ENCODE measurements at places on chromosomes 5 and 9.

- no peak for DNase-seq
Measured at GRCh38 chr5:32339198-32339597, 26.5 kb upstream of the MTMR12 start.

GRCh38 chr9:110168486-110168885, 39.5 kb downstream of the C9orf152 start:
- DNase-seq: no peak

- DNase-seq: no peak
Measured at GRCh38 chr5:23253621-23254198, 253.7 kb upstream of the PRDM9 start.

DNA sequence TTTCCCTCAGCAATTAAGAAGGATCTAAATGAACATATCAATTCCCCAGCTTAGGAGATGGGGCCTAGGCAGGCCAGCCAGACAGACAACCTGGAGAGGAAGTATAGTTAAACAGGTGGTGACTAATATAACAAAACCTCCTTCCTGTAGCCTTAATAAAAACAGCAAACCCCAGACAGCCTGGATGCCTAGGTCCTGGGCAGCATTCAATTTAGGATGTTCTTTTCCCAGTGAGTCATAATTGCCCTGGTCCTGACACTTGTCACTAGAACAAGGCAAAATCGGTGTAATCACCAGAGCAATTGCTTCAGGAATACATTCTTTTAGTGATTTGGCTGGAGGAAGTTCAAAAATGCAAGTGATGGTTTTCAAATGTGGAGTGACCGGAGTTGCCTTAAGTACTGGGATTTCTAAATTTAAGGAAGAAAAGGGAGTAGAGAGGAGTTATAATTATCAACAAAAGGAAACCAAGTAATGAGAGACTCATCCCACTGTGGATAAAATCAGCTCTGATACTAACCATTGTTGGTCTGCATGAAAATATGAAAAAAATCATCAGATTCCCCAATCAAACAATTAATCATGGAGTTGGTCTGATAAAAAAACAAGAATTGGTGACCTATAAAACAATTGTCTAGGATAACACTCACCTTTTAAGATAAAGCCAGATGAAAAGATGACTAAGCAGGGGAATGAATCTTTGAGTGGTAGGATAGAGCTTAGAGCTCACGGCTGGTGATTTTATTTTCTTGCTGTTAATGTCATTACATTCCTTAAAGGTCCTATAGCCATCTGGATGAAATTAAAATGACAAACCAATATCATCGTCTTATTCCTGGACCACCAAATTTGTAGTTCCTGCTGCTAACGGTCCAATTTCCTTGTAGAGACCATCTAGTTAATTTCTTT, 39.0 kb upstream of the TARS1 start:
- no peak for DNase-seq

DNA sequence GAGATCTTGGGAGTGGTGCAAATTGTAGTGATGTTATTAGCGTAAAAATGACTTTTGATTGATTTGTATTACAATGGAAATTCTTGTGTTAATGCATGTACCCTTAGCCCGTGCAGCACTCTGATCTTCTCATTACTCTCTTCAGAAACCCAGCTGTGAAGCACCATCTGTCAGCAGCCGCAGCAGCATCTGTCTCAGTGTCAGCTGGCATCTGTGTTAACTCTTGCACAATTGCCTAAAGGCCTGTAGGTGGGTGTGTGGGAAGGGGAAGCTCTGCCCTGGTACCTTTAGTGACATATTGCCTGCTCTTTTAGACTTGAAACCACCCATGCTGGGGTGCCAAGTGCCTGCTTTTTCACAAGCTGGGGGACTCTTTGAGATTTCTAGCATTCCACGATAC, 101.3 kb downstream of the FBXL7 start:
- DNase-seq: no peak

DNA sequence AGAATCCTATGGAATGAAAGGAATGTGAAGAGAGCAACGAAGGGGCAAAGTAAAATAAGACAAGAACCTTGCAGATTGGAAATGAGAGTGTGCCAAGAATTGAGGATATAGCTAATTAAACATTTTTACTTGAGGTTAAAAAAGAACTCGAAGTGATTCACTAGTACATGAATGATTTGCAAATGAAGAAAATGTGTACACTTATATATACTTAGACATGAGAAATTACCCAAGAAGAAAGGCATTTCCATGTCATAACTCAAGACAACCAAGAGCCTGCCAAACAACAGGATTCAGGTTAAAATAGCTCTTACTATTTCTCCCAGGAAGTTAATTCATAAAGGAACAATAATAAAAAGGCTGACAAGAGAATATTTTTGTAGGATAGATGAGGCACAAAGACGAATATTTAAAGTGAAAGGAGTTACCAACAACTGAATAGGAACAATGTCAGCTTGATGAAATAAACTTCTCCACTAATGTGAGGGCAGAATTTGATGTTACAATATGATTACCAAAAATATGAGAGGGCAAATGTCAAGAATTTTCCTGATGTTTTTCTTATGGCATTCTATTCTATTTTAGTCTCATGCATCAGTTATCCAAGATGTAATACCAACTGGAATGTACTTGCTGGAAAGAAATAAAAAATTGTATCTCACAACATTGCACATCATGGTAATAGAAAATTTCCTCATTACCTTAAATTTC, 18.9 kb upstream of the NPR3 start:
- no peak for DNase-seq

DNA sequence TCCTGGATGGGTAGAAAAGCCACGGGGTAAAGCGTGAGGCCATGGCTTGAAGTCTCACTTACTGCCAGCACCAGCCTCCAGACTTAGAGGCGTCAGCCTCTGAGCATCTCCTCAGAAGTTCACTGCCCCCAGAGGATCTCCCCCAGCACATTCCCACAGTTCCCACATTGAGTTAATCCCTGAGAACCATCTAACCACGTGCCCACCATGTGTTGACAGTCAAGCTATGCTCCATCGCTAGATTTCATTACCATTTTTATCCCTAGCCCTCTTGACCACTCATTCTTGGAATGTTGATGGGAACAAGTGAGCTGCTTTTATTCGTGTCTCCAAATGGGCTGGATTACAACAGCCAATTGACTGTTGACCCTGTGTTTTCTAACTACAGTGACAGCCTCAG, 283.3 kb upstream of the IRX1 start:
- no peak for DNase-seq

DNA sequence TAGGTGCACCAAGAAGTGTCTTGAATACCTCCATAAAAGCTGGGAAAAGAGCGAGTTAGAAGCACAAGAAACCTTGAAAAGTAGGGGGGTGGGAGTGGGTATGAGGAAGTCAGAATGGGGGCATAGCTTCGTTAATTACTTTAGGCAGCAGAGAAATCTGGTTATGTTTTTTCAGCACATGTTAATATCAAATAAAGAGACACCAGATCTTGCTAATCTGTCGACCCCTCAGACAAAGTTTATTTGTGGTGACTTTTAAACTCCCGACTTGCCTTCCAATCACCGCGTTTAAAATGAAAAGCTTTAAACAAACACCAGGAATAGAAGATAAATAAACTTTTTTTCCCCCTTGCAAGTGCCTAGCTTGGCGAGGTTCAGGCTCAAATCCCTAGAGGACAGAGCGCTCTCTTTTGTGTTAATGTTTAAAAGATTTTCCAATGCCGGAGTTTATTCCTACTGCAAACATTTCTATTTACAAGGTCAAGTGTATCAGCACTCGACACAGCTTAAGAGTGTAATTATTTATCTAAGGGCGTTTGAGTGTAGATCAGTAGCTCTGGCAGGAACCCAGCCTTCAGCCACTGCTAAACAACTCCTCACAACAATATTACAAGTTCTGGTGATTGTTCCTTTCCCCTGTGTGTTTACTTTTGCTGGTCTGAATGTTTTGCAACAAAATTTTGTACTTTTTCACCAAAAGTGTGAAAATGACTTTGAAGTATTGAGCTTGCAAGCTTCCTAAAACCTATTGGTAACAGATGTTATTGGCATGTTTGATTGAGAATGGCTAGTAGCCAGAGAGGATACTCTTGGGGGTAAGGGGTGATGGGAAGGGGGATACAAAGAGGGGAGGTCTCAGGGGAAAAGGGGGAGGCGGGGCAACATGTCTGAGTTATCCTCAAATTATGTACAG, 3.8 kb downstream of the GAS1 start:
- peak; percentile 73 for DNase-seq

GRCh38 chr5:129768735-129769134, 20.8 kb downstream of the MINAR2 start:
- DNase-seq: no peak

DNA sequence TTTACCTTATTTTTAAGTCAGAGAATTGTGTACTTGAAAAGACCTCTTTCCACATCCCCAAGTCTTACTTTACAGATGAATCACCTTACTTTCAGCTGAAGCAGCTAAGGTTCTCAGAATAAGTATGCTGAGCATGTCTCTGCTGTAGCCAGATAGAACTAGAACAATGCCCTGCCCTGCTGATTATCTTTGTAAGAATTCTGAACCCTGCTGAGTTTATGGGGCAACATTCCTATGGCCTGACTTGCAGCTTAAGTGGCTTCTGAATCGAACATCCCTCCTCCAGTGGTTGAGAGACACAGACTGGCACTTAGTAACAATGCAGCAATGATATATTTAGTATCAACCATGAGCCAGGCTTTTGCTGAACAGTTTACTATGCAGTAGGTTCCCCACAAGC, 592.0 kb upstream of the WWC1 start:
- DNase-seq: no peak

- DNase-seq: no peak
Measured at GRCh38 chr5:120872297-120872696, 408.2 kb downstream of the PRR16 start.

GRCh38 chr5:96822686-96823459, 15.1 kb upstream of the ERAP1 start:
- no peak for DNase-seq

- no peak for DNase-seq
Measured at GRCh38 chr9:26243726-26244125, 565.5 kb upstream of the TUSC1 start.

GRCh38 chr5:123752552-123753179, 240.7 kb downstream of the CSNK1G3 start:
- no peak for DNase-seq

- no peak for DNase-seq
Measured at GRCh38 chr5:55857247-55857640, 6.1 kb downstream of the IL31RA start.

DNA sequence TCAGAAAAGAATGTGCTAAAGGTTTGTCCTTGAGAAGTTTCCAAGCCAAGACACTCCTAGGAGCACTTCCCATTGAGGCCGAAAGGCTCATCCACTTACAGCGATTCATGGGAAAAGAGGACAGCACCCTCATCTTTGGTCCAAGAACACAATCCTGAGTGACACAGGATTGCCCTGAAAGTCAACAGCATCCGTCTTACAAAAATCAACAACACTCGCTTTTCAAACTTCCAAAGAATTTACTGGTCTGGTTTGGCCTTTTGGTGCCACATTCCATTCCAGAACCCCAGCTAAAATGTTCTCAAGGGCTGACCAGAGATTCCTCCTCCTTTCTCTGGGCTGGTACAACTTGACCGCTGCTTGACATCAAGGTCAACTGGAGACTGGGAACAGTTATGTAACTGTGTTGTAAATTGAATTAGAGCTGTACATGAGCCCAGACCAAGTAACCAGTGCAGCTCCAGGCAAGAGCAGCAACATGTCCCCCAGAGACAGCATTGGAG, 415.8 kb upstream of the PIK3R1 start:
- peak; percentile 84 for DNase-seq

DNA sequence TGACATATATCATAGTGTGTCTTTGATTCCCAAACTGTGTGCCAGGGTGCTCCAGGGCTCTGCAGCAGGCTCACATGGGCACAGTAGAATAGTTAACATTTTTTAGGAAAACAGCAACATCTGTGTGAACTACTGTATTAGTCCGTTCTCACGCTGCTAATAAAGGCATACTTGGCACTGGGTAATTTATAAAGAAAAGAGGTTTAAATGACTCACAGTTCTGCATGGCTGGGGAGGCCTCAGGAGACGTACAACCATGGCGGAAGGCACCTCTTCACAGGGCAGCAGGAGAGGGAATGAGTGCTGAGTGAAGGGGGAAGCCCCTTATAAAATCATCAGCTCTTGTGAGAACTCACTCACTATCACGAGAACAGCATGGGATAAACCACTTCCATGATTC, 82.7 kb downstream of the EGFLAM start:
- DNase-seq: no peak

DNA sequence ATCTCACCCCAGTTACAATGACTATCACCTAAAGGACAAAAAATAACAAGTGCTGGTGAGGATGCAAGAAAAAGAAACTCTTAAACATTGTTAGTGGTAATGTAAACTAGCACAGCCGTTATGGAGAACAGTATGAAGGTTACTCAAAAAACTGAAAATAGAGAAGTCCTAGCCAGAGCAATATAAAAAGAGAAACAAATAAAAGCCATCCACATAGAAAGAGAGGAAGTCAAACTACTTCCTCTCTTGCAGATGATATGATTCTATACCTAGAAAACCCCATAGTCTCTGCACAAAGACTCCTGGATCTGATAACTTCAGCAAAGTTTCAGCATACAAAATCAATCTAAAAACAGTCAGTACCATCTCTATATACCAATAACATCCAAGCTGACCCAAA, 221.5 kb upstream of the FAM174A start:
- no peak for DNase-seq

DNA sequence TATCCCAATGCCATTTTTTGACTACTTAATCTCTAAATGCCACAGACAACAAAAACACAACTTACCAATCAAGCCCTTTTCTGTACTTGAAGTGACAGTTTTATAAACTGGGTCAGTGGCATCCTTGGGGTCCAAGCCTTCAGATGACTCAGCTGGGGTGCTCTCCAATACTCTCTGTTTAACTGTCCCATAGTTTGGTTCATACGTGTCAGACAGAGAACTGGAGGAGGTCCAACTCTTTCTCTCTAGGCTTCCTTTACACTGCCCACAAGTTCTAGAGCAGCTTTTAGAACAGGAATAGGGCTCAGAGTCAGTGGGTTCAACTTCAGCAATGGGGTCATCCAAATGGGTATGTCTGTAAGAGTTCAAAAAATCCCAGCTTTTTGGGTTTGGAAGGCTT, 166.9 kb downstream of the CDC42SE2 start:
- DNase-seq: no peak

GRCh38 chr5:39584927-39585326, 160.1 kb upstream of the DAB2 start:
- no peak for DNase-seq

DNA sequence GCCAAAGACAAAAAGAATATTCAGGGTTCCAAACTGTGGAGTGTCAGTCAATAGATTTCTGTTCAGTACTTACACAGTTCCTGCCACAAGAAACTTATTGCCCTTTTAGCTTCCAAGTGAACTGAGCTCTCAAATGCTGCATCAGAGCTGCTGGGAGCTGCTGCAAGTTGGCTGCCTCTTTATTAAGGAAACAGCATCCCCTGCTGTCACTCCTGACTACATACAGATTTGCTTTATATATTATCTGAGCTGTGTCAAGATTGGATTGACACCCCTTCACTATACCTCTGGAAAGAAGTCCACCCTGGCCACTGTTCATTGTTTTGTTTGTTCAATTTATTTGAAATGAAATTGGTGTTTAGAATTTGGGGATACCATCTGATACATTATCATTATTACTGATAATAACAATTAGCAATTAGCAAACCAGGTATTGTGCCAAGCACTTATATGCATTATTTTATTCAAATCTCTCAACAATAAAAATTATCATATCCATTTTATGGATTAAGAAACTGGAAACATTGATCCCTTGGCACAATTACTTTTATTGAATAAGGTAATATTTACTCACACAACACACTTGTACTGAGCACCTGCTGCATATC, 16.4 kb upstream of the C5orf58 start:
- no peak for DNase-seq

GRCh38 chr9:122389799-122390481, 19.1 kb downstream of the PTGS1 start:
- peak; percentile 56 for DNase-seq
